ENCODE measurements at places on chromosomes 16 and 17.

- no peaks in the 10 kb centered on the region for H3K4me1 ChIP-seq
- no peak overlapping the region for H3K4me3 ChIP-seq
- H3K27ac ChIP-seq: no peak overlapping the region
- no peak for DNase-seq
- H3K36me3 ChIP-seq: no peaks in the 10 kb centered on the region
Observed at GRCh38 chr16:21103941-21104860, 46.4 kb downstream of the DNAH3 start.

GRCh38 chr16:73778887-73779286, 517.7 kb upstream of the PSMD7 start:
- no peak for DNase-seq
- no peaks in the 10 kb centered on the region for H3K27me3 ChIP-seq

GRCh38 chr17:80035937-80036714, at the start of gene CCDC40:
Gene CCDC40 (plus strand): TSS chr17:80036642. CDS start chr17:80036663, 21 bp downstream.
- peak; percentile 76 for DNase-seq
- peaks cover 32% of the 10 kb centered on the region for H3K27me3 ChIP-seq
- no peak within 1 kb of the TSS for H3K27ac ChIP-seq
- H3K36me3 ChIP-seq: no peaks in the 10 kb centered on the region

- peak; percentile 22 for DNase-seq
- no peaks in the 10 kb centered on the region for H3K27me3 ChIP-seq
- peak overlapping the region; percentile 95 for H3K4me3 ChIP-seq
- peak overlapping the region; percentile 100 for H3K27ac ChIP-seq
Observed at GRCh38 chr16:81004646-81005353, 1.9 kb downstream of the CMC2 start.

- peaks cover 30% of the 10 kb centered on the region for H3K4me1 ChIP-seq
- H3K4me3 ChIP-seq: no peak overlapping the region
Observed at GRCh38 chr16:8623634-8624033, 2.1 kb downstream of the METTL22 start.

Data from activated CD4-positive, alpha-beta memory T cell treated with anti-CD3 and anti-CD28 coated beads, Interleukin-2, amount 10 ng/mL, durations not matched to agents 7 days and 5 days (primary cell).